ENCODE measurements at places on chromosomes 2 and 18.

DNA sequence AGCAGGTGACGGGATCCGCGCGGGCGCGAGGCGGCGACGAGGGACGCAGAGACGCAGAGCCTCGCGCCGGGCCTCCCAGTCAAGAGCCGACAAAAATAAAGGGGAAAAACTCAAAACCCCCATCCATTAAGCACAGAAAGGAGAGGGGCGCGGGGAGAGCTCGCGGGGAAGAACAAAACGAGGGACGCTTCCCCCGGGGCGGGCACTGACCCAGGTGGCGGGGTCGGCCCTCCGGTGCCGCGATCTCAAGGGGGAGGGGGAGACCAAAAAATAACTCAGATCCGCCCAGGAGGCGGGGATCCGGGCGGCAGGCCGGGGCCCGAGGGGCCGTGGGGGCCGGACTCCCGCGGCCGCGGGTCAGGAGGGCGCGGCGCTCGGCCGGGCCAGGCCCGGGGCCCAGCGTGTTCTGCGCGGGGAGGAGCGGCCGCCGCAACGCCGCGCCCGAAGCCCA is 597 bp downstream of the RNF103 start:
- no peak for DNase-seq

DNA sequence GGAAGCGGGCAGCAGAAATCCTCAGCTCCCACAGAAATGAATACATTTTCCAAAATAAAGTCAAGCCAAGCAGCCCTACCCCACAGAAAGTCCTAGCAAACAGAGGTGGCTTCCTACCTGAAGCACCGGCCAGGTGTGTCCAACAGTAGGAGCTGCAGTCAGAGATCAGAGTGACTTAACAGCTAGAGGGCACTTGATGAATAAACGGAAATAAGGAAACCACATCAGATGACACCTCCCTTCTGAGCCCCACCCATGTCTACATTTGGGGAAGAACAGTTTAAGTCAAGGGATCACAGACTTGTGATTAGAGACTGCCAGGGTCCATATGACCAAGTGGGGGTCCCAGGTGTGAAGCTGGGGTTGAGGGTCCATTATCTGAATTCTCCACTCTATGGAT is at the start of gene CXCR1:
Gene CXCR1 (minus strand): TSS at position 172 of the 400 bp plus-strand sequence. CDS start 1,751 bp downstream, outside the sequence.
- DNase-seq = no peak

DNA sequence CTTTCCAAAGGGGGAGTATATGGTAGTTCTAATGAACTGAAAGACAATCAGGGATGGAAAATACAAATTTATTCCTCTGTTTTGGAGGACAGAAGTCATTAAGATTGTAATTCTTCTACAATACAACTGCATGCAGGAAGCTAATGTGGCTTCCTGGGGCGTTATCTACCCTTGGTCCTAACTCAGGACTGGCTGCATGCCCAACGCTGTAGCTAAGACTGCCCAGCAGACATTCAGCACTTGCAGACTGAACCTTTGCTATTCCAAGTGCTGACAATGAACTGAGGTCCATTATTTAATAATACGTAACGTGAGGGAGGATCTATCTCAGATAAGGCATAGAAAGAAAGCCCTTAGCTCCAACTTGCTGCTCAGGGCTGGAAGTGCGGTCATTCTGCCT is 53.2 kb downstream of the ZAP70 start:
- no peak for DNase-seq

GRCh38 chr18:29225351-29225750 is 1048.4 kb upstream of the CDH2 start:
- no peak for DNase-seq

DNA sequence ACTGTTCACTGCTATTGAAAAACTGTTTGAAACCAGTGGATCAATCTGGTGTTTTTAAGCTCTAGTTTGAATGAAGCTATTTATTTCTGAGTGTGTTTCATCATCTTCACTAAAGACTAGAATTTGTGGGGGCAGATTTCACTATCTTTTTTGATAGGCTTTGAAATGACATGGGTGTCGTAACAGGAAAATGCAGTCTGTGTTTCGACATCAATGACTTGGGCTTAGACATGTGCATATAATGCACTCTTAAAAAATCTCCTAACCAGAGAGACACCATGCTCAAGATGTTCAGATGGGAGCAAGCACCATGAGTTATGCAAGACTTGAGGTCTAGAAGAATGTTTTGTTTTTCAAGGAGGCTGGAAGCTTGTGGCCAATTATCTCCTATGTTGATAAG is 221.6 kb downstream of the GPD2 start:
- DNase-seq = no peak

DNA sequence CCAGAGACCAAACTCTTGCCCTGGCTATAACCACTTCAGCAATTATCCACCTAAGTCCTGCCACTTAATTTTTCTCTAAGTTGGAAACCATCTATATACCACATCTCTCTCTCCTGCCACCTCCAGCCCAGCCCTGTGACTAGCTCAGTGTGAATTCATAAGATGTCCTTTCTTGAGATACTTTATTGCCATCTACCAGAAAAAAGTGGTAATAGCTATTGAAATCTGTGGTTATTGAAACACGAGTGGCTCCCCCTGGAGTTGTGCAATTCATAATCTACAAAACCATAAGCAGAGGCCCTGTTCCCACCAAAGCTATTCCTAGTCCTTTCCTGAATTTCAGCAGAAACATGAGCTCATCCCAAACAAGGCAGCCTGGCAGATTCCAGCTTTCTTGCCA is 324.0 kb downstream of the TXNL1 start:
- DNase-seq = no peak

- DNase-seq = no peak
Observed at GRCh38 chr2:203427061-203427460, 98.9 kb downstream of the ABI2 start.

GRCh38 chr2:239818531-239819011 is 206.6 kb downstream of the NDUFA10 start:
- DNase-seq = no peak

GRCh38 chr18:29436459-29436858 is 1259.5 kb upstream of the CDH2 start:
- no peak for DNase-seq

GRCh38 chr2:72883356-72883962 is 3.7 kb upstream of the SPR start:
- DNase-seq = no peak

DNA sequence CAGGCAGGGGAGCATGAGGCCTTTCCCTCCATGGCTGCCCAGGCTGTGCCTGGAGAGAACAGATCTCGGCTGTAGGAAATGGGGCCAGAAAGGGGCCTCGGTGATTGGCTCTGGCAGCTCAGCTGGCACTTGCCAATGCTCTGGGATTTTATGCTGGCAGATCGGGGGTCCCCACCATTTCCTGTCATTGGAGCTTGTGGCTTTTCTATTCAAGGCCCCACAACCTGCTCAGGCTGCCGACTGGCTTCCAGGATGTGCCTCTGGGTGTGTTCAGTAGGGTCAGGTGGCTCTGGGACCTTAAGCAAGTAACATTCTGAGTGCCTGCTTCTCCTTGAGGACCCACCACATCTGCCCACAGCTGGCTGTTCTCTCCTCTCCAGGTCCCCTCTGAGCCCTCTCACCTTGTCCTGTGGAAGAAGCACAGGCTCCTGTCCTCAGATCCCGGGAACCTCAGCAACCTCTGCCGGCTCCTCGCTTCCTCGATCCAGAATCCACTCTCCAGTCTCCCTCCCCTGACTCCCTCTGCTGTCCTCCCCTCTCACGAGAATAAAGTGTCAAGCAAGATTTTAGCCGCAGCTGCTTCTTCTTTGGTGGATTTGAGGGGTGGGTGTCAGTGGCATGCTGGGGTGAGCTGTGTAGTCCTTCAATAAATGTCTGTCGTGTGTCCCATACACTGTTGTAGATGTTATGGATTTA is 4.2 kb downstream of the GNLY start:
- no peak for DNase-seq

- no peak for DNase-seq
Observed at GRCh38 chr2:132522901-132523300, 106.3 kb downstream of the GPR39 start.

- DNase-seq = no peak
Observed at GRCh38 chr2:179995741-179996515, 11.2 kb downstream of the CWC22 start.
